Activated T-helper 9 cell treated with anti-CD3 and anti-CD28 coated beads, Interleukin-2, amount 50 U/mL, for 16 hours (primary cell): ENCODE measurements at places on chromosomes 7 and 10.

DNA sequence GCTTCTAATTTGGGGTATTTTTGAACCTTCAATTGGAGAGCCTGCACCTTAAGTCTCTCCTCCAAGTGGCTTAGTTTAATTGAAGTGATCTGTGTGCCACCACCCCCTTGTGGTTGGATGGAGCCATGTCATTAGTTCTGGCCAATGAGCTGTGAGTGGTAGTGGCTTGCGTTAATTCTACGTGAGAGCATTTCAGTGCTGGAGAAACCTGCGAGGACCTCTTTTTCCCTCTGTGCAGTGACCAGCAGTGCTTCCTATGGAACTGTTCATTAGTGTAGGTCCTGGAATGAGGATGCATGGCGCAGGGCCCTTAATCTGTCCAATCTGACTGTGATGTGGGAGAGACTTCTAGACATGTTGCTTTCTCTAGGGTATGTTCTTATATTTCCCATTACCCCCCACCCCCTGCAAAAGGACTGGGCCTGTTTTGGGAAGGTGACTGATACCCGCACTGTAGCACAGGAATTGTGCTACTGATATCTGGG is 3.8 kb downstream of the HILPDA start:
- DNase-seq, result peak; percentile 42

GRCh38 chr10:90738885-90739284 is 119.0 kb downstream of the HTR7 start:
- no peak for DNase-seq

DNA sequence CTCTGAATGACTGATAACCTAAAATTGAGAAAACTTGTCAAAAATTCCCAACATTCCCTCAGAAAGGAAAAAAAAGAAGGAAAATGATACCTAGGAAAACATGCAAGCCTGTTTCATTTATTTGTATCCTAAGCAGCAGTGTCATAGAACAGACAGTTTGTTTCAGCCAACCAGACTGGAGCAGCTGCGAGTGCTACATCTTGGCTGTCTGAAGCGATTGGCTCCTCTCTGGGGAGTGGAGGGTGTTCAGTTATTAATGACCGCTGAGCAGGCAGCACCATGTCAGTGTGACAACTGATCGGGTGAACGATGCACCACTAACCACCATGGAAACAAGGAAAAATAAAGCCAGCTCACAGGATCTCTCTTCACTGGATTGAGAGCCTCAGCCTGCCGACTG is at the start of gene LRRN3:
TSS of gene LRRN3 (plus strand) at position 282 of the 400 bp plus-strand sequence. CDS start 31,646 bp downstream, outside the sequence.
- DNase-seq, result no peak

GRCh38 chr10:130806426-130806825 is 505.1 kb downstream of the TCERG1L start:
- no peak for DNase-seq

GRCh38 chr7:154167051-154167450 is 114.9 kb downstream of the DPP6 start:
- no peak for DNase-seq

DNA sequence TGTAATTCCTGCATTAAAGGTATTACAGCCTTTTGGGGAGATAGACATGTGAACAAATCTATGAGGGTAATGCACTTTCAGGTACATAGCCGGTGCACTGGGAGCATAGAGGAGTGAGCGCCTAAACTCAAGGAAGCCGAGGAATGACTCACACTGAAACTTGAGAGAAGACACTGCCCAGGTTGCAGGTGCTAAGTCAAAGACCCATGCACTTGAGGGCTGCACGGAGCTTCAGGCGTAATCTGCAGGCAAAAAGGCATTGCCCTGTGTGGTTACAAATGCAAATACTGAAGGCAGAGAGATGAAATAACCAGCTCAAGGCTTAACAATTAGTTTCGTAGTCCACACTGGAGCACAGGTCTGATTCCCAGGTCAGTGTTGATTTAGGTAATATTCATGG is 51.0 kb upstream of the OSBPL3 start:
- no peak for DNase-seq

GRCh38 chr10:101856626-101857025 is 13.0 kb upstream of the KCNIP2 start:
- DNase-seq, result no peak

- peak; percentile 21 for DNase-seq
Measured at GRCh38 chr7:74174606-74175082, 488 bp downstream of the EIF4H start.
